Stimulated activated CD4-positive, alpha-beta T cell treated with anti-CD3 and anti-CD28 coated beads, Interleukin-4, amount 100 ng/mL, for 24 hours (primary cell): ENCODE measurements at places on chromosomes 3 and 15.
A peak's percentile ranks its signal among the peaks of the same experiment; 100 is the strongest.

- peak; percentile 56 for DNase-seq
Measured at GRCh38 chr3:11718637-11719405, 75.1 kb upstream of the VGLL4 start.

GRCh38 chr3:114351123-114351821 lies 57.4 kb downstream of the TIGIT start:
- DNase-seq, result no peak

DNA sequence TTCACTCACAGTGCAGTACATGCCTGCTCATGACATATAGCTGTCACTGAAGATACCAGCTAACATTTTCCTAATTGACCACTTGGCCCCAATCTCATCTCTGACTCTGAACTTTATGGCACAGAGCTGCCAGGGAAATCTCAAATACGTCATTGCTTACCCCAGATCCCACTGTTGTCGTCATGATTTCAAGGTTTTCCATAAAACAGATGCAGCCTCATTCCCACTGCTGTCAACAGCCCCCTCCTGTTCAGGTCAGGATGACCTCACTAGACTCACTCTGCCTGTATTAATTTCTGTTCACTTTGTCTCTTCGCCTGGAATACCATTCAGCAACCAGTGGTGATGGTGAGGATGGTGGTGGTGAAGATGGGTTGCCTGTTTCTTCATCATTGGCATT lies 262.6 kb upstream of the TPM1 start:
- DNase-seq, result no peak

GRCh38 chr3:177601152-177601551 lies 403.9 kb upstream of the TBL1XR1 start:
- DNase-seq, result no peak

DNA sequence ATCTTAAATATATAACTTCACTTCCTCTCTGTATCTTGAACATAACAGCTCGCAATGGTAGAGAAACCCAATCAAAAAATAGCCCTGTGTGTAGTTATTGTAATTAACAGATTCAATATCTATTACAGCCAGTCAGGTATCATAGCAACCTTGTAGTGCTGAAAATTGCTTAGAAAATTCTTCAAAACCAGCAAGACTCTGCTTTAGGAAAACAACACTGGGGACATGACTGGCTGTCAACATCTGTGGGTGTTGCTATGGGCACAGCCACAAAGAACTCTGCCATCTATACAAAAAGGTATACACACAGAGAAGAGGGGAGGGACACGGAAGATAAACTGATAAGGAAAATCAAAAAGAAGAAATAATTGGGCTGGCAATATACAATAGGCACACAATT lies 101.2 kb downstream of the WDR72 start:
- DNase-seq, result no peak

DNA sequence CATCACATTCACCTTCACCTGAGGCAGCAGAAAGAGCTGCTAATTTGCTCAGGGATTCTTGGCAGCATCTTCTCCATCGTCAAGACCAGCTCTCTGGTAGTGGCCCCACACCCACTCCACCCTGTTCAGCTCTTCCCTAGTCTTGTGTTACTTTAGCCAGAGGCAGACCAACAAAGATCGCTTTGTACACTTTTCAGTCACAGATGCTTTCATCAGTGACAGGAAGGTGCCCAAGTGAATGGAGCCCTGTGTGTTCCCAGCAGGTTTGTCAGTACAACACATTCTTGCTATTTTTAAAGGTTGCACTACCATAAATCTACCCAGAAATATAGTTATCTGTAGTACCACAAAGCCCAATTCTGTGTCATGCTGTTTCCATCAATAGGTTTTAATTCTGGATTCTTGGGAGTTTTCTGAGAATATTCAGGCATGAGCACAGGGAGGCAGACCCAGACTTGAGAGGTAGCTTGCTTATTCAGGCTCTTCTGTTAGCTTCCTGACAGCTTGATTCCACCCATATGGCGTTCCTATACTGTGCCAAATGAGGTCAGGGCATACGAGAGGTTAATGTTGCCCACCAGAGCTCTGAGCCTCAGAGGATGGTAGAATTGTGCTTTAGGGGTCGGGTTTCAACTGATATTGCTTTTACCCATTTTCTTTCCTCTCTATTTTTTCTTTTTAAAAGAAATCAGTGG lies 109.8 kb upstream of the MANF start:
- DNase-seq, result no peak

GRCh38 chr3:40102182-40102581 lies 207.3 kb upstream of the EIF1B start:
- DNase-seq, result no peak

DNA sequence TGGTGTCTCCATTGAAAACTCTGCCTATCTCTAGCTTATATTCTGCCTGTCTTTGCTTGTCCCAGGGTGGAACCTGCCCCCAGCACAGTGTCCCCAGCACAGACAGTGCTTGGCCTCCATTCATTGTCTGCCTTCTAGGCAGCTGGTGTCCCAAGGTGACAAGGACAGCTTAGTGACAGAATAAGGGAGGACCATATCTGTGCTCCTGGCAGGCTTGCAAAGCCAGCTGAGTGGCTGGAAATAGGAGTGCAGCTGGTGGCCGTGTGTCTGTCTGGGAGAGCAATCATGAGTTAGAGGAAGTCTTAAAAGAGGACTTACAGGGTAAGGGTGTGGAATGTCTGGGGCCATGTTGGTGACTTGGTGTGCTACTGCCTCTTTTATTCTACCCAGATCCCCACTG lies 33.4 kb downstream of the SCN5A start:
- no peak for DNase-seq

- DNase-seq, result no peak
Measured at GRCh38 chr15:63872759-63873510, 39.2 kb upstream of the HERC1 start.

DNA sequence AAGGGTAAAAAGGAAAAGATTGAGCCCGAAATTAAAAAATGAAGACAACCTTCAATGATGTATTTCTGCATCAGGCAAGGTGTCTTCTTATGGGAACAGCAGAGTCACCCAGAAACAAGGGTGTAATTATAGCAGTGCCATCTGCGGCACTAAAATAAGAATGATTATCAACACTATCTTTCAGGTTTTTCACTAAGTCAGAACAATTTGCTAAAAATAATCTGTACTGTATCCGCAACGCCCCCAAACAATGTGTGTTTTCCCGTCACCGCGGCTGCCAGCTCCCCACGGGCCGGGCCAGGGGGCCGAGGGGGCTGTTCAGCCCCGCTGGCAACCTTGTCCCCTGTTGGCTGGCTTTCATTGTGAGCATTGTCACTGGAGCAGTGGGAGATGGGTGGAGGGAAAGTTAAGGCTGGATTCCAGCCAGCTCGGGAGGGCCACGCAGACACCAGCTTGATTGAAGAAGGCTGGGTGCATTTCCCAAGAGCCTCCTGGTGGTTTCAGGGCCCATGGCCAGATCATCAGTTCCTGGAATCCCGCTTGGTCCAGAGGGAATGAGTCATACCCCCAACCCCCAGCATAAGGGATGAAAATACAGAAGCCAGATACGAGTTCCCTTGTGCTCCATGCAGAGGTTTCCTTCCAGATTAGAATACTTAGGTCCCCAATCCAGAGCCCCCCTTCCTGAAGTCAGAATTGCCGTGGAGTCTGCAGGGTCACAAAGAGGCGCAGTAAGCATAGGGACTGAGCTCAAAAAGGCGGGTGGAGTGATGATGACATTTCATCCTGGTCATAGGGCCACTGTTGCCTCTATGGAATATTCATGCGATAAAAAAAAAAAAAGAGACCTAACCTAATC lies 90.2 kb upstream of the KLF13 start:
- no peak for DNase-seq

DNA sequence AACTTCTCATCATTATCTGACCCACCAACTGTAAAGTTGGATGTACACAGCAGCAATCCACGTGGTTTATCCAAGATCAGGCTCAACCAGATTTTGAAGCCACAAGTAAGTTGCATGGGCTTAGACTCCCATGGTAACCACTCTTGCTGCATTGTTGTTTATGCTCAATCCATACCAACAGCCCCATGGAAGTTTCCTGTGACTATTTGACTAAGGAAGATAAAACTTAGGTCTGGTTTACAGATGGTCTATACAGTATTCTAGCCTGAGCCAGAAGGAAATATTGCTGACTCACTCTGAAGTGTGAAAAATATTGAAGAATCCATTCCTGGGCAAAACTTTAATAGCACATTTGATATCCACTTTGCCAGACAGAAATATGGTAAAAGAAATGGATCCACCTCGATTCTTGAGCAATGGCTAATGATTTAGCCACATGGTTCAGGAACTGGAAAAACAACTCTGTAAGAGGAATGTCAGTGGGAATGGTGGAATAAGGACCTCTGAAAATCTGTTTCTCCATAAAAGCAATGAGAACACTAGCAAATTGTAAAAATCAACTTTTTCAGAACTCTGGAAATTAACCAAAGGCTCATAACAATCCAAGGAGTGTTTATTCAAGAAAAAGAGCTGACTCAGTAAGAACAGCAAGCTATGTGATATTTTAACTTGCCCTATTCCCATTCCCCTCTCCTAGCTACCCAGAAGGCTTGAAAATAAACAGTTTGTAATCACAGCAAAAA lies 162.9 kb upstream of the STT3B start:
- no peak for DNase-seq

GRCh38 chr3:61449327-61450040 lies 111.9 kb upstream of the PTPRG start:
- DNase-seq, result no peak

GRCh38 chr3:180977498-180977897 lies 12.0 kb downstream of the DNAJC19 start:
- no peak for DNase-seq

- DNase-seq, result no peak
Measured at GRCh38 chr3:53242642-53243041, 13.2 kb downstream of the TKT start.

DNA sequence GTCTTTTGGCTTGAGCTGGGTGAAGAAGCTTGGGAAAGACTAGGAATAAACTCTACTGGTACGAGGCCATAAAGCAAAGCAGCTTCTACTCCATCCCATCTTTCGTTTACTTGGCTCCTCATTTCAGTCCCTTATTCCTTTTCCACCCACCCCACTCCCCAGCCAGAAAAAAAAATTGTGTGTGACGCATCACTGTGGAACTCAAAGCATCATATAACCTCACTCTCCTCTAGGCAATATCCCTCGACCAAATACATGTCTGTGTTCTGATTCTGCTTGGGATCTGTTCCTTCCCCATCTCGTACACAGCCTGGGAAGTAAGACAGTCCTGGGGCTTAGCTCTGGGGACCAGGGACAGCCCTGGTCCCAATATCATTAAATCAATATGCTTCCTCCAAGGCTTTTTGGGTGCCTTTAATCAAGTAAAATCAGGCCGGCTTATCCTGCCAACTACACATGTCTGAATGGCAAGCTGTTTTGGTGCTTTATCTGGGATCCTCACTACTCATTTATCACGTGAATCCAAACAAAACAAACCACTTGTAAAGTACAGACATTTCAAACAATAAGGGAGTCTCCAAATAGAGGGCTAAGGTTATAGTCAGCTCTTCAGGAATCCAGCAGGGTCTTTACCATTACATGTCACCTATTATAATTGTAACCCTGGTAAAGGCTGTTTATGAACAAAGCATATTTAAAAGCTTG lies 74.9 kb upstream of the ZBED2 start:
- no peak for DNase-seq

DNA sequence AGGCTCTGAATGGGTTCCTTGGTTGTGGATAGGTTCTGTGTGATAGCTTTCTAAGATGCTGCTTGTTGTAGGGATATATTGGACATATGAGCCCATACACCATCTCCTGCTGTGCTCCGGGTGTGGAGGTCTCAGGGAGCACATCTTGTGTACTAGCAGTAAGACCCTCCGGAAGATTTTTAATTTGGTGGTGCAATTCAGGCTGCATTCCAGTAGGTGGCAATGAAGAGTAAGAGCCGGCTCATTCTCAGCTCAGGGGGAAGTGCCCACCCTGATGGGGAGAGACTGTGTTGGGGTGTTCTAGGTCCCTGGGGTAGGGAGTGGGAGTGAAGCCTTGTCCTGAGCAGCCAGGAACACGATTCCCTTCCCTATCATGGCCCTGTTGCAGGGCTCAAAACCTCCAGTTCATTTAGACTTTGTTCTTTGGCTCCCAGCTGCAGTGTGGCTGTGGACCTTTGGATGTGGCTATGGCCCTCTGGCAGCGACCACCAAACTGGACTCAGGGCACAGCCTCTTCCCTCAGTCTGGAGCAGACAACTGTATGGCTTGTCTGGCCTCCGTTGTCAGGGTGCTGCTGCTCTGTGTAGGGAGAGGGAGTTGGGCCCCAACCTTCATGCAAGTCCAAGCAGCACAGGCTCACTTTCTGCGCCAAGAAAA lies 104.7 kb downstream of the UNC13C start:
- DNase-seq, result peak; percentile 4

- no peak for DNase-seq
Measured at GRCh38 chr3:139107424-139108252, 62.9 kb upstream of the PRR23C start.

DNA sequence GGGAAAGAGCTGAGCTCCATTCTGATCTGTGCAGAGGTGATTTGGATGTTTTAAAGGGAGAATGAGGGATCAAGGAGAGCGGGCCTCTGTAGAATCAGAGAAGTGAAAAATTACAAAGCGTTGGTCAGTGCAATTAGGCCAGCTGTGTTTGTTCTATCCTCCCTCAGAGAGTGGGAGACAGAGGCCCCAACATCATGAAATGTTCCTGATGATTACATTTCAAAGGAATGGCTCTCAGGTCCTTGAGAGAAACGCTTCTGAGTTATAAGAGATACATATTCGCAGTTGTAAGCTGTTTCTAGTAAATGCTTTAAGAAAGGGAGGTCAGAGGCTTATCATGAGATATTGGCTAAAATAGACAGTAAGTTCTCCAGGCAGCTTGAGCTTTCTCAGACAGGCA lies 15.7 kb upstream of the CAND2 start:
- no peak for DNase-seq

GRCh38 chr3:30269751-30270445 lies 336.5 kb upstream of the TGFBR2 start:
- no peak for DNase-seq

GRCh38 chr15:99628374-99629001 lies 62.7 kb downstream of the MEF2A start:
- no peak for DNase-seq

DNA sequence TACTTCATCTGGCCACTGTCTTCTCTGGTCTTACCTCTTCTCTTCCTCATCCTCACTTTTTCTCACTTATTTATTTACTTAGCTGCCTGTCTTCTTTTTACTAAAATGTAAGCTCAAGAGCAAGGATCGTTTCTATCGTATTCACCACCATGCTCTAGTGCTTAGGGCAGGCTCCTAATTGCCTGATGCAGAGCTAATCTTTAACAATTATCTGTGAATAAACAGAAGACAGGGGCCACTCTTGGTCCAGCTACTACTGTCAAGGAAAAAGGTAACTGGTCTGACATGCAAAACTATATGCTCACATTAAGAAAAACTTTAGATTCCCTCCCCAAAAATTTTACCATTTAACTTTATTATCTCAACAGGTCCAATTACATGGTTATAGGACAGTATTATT lies 17.5 kb downstream of the PIK3R4 start:
- no peak for DNase-seq

GRCh38 chr3:44337248-44337785 lies 1.2 kb upstream of the TCAIM start:
- no peak for DNase-seq
